ENCODE measurements at places on chromosomes 7 and 10.

DNA sequence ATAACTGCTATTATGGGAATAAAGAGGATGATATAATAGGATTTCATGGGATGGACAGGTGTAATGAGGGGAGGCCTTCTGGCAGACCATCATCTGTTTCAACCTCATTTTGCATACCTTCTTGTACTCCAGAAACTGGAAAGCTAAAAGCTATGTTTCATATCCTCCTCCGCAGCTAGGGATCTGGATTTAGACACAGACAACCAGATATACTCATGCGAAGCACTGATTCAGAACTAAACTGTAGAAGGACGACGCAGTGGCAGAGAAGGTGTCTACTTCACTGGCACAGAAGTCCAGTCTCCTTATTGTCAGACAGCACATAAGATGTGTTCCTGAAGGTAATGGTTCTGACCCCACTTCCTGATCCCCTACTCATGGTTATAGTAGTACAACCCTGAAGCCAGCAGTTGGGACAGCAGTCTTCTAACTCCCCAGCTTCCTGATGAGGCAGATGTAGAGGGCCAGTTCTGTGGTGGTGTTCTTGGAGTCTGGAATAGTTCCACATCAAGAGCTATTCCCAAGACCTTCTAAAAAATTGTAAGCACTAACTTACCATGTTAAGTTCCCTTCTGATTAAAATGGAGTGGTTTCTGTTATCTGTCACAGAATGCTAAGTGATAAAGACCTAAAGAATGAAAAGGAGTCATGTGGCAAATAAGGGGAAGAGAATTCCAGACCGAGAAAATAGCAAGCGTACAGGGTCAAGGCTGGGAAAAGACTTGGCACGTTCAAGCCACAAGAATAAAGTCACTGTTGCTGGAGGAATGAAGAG lies 550.3 kb downstream of the GRM8 start:
- no peak for DNase-seq

- peak; percentile 67 for DNase-seq
Observed at GRCh38 chr7:2451171-2452073, 24.8 kb downstream of the GRIFIN start.

DNA sequence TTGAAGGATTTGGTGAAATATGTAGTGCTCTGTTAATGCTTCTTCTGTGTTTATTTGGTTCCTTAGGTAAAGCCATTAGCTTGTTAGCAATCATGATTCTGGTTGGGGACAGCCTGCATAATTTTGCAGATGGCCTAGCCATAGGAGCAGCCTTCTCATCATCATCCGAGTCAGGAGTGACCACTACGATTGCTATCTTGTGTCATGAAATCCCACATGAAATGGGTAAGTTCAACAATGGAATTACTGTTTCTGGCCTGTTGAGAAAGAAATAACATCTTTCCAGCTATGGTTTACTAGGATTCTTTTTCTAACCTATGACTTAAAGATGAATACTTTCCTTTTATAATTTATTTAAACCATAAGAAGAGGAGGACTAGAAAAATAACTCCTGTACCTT lies 48.9 kb downstream of the SLC39A12 start:
- no peak for DNase-seq

DNA sequence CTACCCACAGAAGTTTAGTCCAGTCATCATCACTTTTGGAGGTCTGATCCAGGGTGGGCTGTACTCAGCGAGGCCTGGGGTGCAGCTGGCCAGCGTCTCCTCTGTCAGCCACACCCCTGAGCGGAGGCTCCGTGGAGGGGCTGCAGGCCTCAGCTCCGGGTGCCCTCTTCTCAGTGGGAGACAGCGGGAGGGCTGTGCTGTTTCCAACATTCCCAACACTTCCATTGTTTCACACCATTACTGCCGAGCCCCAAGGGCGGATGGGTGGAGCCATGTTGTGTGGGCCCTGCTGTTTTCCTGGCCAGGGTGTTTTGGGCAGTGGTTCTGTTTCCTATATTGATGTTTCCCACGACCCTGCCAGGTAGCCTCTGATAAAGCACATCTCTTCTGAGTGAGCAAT lies 95.0 kb downstream of the MKI67 start:
- DNase-seq = no peak

- DNase-seq = no peak
Observed at GRCh38 chr10:122387572-122387971, 13.1 kb downstream of the PLEKHA1 start.

- no peak for DNase-seq
Observed at GRCh38 chr7:106061301-106061979, 50.7 kb downstream of the SYPL1 start.

- no peak for DNase-seq
Observed at GRCh38 chr10:119643306-119644204, 7.6 kb upstream of the BAG3 start.

DNA sequence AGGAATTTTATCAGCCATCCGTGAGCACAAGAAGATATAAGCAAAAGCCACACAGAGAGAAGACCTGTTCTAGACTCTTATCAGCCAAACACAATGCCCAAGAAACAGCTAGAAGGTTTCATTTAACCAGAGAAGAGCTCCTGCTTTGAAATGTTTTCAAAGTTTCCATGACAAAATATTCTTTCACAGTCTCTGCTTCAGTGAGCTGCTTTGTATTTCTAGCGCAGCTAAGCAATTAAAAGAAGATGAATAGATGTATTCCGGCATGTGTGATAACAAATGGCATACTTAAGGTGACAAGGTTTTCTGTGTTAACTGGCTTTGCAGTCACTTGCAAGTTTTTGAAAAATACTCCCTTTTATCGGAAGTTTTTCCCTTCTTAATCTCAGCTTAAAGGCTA lies 78.9 kb upstream of the NXPH1 start:
- no peak for DNase-seq

GRCh38 chr10:80468002-80468401 lies 13.9 kb downstream of the TSPAN14 start:
- peak; percentile 45 for DNase-seq

DNA sequence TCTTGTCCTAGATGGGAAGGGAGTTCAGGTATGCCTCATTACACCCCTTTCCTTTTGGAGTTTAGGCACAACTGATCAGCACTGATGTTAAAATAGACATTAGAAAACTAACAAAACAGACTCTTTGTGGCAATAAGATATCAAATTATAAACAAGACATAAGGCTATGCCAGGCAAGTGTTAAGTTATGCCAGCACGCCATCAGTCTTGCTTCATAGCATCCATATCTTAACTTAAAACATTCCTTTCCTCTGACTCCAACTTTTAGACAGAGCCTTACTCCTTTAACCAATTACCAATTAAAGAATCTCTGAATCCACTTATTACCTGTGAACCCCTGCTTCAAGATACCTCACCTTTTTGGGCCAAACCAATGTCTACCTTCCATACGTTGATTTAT lies 126.2 kb upstream of the ETV1 start:
- no peak for DNase-seq

- no peak for DNase-seq
Observed at GRCh38 chr10:43855667-43856210, 207.1 kb upstream of the ZNF32 start.

- no peak for DNase-seq
Observed at GRCh38 chr10:8013006-8013405, 41.5 kb upstream of the GATA3 start.

GRCh38 chr7:34991938-34992840 lies 45.1 kb downstream of the DPY19L1 start:
- no peak for DNase-seq

DNA sequence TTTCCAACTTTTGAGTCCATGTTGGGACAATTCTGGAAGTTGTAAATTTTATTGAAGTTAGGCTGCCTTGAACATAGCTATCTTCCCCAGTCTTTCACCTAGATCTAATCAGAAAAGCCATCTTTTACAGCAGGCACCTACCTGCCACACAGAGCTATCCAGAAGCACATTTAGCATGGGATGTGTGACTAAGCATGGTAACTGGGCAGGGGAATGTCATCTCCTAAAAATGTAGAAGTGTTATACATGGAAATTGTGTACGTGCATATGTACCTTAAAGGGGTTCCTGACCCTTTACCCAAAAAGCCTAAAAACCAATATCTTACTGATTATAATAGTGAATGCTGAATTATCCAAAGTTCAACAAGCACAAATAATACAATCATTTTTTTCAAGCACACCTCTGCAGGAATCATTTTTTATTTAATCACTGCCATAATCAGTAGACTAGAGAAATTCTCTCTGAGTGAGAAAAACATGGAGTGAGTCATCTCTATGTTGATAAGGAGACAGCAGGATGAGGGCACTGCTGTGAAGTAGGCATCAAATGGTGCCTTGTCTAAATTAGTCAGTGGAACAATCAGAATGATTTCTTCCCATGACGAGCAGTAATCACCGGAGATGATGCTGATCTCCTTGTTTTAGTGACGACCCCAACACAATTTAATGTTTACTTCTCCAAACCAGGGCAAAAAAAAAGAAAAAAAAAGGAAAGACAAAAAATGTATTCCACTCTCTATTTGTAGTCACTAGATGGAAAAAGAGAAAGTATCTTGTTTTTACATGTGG lies 75.9 kb downstream of the SORBS1 start:
- no peak for DNase-seq

- DNase-seq = no peak
Observed at GRCh38 chr10:63410633-63411032, 55.1 kb downstream of the JMJD1C start.

DNA sequence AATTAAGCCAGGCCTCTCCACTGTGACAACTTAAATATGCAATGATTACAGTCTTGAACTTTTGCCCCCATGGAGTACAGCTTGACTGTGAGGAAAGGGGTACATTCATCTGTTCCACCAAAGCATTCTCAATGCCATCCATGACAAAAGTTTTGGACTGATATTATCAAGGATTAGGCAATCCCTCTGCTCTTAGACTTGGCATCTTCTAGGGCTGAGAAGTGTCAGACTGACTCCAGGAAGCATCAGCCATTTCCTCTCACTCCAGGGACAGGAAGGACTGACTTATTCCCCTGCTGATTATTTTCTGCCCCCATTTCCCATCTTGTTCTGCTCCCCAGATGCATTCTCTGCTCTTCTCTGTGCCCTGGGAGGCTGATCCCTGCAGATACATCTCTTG lies 69.7 kb downstream of the ZNF365 start:
- no peak for DNase-seq

- no peak for DNase-seq
Observed at GRCh38 chr10:9878383-9878782, 1139.3 kb upstream of the CELF2 start.

DNA sequence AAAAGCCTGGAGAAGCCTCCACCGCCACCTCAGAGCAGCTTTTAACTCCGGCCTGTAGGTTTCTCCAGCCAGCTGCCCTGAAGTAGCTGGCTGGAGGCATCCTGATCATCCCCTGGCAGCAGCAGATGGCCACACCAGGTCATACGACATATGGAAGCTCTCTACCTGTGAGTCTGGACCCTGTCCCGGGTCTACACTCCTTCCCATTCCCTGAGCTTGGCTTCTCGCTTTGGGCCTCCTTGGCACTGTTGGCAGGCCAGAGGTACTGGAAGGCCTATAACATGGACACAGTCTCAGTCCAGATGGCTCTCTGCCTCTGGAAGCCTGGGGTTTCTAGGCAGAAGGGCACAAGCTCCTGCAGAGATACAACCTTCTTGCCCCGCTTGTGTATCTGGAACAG lies 43.5 kb upstream of the TRIM8 start:
- no peak for DNase-seq

GRCh38 chr7:131967216-131967730 lies 410.8 kb upstream of the PODXL start:
- no peak for DNase-seq

- DNase-seq = no peak
Observed at GRCh38 chr7:137696376-137696775, 150.4 kb downstream of the DGKI start.

DNA sequence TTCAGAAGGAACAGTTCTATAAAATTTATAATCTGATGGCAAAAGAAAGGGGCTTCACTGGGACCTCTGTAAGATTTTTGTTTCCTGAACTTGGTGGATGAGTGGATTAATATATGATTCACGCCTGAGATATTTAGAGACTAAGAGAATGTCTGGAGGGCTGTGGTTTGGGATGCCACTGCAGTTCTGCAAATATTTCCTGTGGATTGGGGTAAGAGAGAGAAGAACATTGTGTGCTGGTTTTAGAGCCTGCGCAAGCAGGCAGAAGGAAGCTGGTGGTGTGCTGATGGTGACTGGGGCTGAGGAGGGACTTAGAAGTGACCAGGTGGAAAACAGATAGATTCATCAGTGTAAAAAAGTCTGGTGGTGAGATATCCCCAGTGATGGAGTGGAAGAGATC lies 87.0 kb downstream of the SUGCT start:
- DNase-seq = no peak

GRCh38 chr10:33460505-33461294 lies 126.2 kb upstream of the NRP1 start:
- no peak for DNase-seq

GRCh38 chr7:31074403-31075085 lies 22.4 kb downstream of the ADCYAP1R1 start:
- no peak for DNase-seq

DNA sequence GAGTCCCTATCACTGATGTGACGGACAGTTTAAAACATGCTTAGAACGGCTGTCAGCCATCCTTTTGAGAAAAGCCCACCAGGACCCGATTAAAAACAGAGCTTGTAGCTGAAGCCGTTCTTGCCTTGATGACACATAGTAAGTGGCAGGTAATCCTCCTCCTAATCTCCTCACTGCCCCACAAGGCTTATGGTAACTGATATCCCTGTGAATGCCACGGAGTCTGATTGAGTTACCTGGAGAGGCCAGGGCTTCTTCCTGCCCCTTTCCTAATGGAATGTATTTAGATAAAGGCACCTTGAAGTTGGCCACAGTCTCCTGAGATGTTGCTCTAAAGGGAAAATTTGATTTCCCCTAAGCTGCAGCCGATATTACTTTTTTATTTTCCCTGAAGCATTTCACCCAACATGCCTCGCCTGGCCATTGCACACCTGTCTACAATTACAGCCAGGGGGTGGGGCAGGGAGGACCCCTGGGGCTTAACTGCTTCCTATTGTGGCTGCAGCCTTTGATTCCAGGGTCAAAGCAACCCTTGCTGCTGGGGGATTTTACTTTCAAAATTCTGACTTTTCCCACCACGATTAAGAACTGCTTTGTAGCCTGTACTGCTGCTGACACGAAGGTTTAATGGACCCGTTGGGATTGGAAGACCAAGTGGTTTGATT lies 169.0 kb upstream of the GPR26 start:
- no peak for DNase-seq

DNA sequence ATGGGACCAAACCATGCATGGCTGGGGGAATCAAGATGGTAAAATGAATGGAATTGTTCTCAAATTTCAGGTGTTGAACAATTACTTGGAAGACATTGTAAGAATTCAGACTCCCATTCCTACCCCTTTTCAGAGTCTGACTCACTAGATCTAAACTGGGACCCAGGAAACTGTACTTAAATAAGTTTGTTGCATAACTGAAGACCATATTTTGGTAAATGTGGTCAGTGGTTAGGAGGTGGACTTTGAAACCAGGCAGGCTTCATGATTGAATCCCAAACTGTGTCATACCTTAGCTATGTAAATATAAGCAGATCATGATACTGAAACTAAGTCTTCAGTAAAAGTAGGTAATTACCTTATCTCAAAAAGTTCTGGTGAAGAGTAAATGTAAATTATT lies 41.7 kb downstream of the ZWINT start:
- DNase-seq = no peak

- no peak for DNase-seq
Observed at GRCh38 chr10:69936091-69936490, 116.6 kb upstream of the MACROH2A2 start.

Data from stimulated activated CD8-positive, alpha-beta memory T cell treated with anti-CD3 and anti-CD28 coated beads, Interleukin-12 subunit alpha, Interleukin-12 subunit beta, amount 100 ng/mL, for 1 hour (primary cell).